ENCODE measurements at places on chromosomes 11 and 22. TPM values are rescaled to one million over a fixed set of nuclear protein-coding genes. Genes with fewer than 3 reads are reported as not detected.
A peak's percentile ranks its signal among the peaks of the same experiment; 100 is the strongest.

DNA sequence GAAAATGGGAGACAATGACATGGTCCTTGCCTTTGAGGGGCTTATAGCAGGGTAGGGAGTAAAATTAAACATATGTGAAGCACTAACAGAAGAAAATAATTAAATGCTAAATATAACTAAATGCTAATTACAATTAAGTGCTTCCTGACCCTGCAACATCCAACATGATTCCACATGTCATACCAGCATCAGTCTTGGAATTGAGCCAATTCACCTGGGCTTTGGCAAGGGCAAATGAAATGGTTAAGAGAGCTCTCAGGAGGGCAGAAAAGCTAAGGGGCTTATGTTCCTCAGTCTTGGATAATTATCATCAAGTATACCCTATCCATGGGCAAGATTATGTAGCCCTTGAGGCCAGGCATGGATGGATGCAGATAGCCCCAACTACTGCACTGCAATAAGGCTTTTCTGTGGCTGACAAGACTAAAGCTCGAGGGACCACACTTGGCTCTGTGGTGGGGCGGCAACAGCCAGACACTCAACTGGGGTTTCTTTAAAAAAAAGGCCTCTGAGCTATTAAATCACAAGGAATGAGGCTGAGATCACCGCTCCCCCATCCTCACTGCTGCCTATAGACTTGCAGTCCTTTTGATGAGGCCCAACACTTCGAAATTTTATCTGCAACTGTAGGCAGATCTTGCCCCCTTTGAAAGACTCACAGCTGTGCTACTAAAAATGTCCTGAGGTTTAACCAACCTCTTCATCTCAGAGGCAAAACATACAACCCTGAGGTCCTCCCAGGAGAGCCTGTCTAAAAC lies 39.0 kb downstream of the IL18BP start:
- DNase-seq = no peak

DNA sequence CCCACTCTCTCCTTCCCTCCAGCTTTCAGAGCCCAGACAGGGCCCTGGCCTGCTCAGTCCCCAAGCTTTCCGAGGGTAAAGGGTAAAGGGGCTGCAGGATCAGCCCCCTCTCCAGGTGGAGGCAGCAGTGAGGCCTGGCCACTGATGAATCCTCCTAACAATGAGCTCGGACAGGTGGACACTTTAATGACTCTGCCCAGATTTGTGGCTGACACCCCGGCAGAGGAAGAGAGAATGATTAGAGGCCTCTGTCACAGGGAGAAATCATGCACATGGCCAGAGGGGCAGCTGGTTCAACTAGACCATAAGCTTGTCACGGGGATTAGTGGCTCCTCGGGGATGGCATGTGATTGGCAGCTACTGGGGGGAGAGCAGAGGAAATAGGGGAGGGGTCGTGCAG lies 587.5 kb upstream of the B3GAT1 start:
- DNase-seq = no peak

The EMID1 gene
- 2.8 TPM for total RNA-seq

The KCNK7 gene
- 32.6 TPM for total RNA-seq

GRCh38 chr11:46237248-46238077 lies 40.0 kb upstream of the CREB3L1 start:
- peak; percentile 85 for DNase-seq

- no peak for DNase-seq
These were observed 60.2 kb downstream of the PDE2A start for GRCh38 chr11:72613977-72614376.

GRCh38 chr11:57155400-57155799 lies 26.4 kb upstream of the LRRC55 start:
- no peak for DNase-seq

- peak; percentile 18 for DNase-seq
These were observed 12.2 kb upstream of the VPS37C start for GRCh38 chr11:61173456-61173855.

DNA sequence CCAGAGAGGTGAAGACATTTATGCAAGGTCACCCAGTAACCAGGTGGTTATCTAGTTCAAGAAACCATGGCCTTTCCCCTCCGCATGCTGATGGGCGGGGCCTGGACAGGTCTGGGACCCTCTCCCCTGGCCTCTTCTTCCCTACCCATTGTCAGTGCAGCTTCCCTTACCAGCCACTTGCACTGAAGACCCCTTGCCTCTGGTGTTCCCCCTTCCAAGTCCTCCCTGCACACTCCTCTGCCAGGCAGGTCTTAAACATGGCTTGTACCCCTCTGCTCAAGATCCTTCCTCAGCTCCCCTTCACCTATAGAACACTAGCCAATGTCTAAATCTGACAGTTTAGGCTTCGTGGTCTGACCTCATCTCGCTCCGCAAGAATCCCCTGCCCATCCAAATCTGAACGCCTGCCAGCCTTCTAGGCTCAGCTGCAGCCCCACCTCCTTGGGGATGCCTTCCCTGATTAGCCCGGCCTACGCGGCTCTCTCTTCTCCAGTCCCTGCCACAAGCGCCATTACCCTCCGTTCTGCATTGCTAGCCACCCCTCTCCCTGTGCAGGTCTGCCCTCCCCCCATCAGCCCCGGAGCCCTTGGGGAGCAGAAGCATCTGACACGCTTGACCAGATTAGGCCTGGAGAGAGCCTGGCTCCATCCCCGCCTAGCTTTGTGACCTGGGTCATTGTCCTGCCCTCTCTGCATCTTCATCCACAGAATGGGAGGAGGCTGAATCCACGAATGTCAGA lies 213.8 kb downstream of the DSCAML1 start:
- DNase-seq = peak; percentile 41

DNA sequence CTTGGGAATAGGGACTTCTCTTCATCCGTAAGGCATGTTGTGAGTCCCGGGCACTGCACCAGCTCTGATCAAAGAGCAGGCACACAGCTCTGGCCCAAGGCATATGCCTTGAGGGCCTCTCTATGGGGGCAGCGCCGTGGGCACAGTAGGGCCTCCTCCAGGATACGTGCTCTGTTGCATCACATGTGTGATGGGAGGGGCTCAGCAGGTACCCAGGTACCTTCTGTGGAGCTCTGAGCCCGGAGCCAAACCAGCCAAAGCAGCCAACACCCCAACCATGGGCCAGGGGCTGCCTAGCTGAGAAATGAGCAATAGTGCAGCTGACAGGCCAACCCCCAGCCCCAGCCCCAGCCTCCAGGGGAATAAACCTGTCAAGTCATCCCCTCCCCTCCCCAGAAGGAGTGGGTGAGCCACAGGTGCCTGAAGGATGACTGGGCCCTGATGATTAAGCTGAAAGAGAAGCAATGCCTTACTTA lies 79.7 kb upstream of the SHISAL1 start:
- DNase-seq = peak; percentile 62

GRCh38 chr11:75174781-75175370 lies 24.0 kb downstream of the SLCO2B1 start:
- DNase-seq = no peak

DNA sequence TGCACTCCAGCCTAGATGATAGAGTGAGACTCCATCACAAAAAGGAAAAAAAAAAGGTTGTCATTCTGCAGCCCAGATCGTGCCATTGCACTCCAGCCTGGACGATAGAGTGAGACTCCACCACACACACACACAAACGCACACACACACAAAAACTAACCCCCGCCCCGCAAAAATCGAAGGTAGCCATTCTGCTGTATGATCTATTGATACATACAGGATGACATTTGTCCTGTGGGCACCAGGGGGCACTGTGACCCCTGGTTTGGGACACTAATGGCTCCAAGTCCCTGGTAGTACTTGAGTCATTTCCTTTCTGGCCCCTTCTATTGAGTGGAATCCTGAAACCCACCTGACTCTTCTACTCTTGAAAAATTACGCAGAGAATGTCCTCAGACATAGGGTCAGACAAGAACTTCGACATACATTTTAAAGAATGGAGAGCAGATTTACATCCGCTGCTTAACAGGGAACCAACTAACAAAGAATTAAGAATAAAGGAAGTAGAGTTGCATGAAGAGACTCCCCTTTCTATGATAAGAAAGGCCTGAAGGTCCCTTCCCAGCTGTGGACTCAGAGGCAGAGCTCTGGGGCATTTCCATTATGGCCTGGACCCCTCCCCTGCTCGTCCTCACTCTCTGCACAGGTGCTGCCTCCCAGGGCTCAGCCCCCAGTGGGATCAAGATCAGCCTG lies 35.0 kb upstream of the PRAME start:
- DNase-seq = no peak

GRCh38 chr11:130599073-130599654 lies 150.7 kb downstream of the ADAMTS15 start:
- no peak for DNase-seq

- no peak for DNase-seq
These were observed 299.7 kb downstream of the TBC1D22A start for GRCh38 chr22:47062126-47062525.

GRCh38 chr11:47469361-47470179 lies 20.6 kb upstream of the RAPSN start:
- no peak for DNase-seq

- no peak for DNase-seq
These were observed 14.8 kb downstream of the OR51E2 start for GRCh38 chr11:4682623-4683419.

The GPR83 gene
- total RNA-seq = 0.23 TPM

- no peak for DNase-seq
These were observed 2.6 kb downstream of the SPDYC start for GRCh38 chr11:65172600-65172999.

DNA sequence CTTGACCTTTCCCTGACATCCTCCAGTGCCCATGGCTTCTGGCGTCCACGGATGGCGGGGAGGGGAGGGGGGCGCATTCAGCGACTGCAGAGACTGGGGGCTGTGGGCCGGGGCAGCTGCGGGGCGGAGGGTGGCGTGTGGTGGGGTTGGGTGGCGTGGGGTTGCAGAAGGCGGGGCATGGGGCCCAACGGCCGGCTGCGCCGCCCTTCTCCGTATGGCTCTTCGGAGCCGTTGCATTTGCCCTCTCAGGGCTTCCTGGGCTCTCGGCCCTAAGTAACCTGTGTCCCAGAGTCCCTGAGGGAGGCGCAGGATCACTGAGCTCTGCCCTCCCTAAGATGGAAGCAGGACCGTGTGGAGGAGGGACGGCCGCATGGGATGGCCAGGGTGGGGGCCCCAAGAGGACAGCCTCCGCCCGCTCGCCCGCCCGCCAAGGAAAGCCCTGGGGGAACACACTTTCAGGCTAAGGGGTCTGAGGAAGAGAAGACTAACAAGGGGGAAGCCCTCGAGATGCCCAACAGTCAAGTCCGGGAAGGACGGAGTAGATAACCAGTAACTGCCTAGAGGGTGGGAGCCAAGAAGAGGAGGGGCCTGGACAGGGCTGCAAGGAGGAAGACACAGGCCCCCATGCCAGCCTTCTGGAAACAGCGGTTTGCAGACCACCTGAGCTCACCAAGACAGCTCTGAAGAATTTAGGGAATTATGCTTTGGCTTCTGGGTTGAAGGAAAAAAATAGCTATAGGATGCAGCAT lies 9.2 kb upstream of the AIFM3 start:
- DNase-seq = no peak

DNA sequence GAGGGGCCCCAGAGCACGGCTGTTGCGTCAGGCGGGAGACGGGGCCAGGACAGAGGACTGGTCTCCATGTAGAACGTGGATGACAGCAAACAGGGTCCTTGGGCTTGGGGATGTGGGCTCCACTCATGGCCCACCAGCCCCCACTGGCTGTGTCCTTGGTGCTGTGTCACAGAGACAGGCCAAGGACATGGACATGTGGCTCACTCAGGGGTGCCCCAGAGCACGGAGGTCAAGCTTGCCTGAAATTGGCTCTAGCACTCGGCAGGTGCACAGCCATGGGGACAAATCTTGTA lies 14.4 kb downstream of the FADS2 start:
- no peak for DNase-seq

DNA sequence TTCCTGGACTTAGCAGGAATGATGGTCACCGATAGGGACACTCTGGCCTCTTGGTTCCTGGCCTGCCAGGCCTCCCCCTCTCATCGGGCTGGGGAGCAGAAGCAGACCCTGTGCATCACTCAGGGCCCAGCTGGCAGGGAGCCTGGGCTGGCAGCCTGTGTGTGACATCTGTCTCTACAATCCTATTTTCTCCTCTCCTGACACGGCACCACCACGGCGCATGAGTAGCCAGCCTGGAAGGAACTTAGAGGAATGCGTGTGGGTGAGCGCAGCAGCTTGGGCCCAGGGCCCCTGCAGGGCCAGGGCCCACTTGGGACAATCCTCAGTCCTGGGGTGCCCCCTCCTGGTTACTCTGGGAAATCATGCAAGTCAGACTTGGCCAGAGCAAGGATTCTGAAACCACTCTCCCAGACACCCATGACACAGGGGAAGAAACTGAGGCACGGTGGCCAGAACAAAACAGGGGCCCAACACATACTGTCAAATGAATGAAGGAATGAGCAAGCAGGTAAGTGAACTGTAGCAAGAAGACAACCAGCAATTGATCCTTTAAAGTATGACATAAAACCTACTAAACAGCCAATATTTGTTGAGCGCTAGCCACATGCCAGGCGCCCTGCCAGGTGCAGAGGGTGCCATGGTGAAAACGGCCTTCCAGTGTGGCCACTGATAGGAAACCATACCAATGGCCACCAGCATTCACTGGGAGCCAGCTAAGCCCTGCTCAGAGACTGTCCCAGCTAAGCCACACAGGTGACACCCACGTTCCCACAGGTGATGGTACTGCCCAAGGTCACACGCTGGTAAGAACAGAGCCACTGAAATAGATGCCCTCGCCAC lies 13.3 kb downstream of the RSPH14 start:
- DNase-seq = no peak

- no peak for DNase-seq
These were observed 146.6 kb downstream of the BBOX1 start for GRCh38 chr11:27187075-27187847.

The TCF20 gene
- total RNA-seq = 69.3 TPM

The LUZP2 gene
- total RNA-seq = 0.11 TPM

GRCh38 chr11:119194811-119195440 lies 9.7 kb downstream of the NHERF4 start:
- no peak for DNase-seq

The TMPRSS5 gene
- total RNA-seq = 1.2 TPM
